ENCODE measurements at places on chromosomes 1 and 21.

DNA sequence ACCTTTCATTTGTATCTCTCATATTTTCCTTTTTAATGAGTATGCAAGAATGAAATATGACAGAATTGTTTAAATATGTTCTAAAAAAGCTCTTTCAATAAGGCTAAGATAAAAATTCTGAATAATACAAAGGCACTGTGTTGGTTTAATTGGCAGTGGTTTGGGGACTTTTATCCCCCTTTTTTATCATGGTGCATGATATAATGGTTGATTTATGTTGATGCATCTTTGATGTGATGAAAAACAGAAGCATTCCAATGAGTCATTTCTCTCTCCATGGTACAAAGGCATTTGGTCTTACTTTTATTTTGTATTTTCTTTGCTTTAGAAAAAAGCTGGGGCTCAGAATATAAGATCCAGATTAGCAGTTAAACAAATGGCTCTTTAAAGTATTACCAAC, 127.2 kb upstream of the GREM2 start:
- DNase-seq: no peak

DNA sequence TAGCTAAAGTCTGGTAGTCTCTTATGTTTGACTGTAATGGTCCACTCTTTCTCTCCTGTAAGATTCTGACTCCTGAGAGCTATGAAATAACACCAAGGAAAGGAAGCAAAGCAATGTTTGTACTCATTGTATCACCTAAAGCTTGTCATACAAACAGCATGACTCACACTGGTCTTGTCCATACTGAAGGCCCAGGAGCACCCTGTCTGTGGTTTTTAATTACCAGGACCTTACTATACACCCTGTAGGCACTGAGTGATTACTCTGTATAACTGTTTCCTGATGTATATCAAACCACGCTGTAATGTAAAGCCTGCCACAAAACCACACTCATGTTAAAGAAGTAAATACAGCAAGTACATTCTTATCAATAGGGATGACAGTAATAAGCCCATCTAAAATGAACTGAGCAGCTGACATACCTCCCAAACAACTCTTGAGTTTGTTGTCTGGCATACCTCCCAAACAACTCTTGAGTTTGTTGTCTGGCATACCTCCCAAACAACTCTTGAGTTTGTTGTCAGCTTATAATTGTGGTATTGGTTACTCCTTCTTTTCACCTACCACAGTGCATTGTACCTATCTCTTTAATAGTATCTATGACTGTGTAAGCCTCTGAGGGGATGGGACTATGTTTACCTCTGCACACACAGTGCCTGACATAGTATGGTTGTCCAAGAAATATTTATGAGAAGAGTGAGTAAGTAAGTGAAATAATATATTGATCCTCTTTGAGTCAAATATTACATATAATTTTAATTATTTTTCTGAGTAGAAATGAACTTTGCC, 11.6 kb upstream of the TNFSF18 start:
- DNase-seq: no peak

DNA sequence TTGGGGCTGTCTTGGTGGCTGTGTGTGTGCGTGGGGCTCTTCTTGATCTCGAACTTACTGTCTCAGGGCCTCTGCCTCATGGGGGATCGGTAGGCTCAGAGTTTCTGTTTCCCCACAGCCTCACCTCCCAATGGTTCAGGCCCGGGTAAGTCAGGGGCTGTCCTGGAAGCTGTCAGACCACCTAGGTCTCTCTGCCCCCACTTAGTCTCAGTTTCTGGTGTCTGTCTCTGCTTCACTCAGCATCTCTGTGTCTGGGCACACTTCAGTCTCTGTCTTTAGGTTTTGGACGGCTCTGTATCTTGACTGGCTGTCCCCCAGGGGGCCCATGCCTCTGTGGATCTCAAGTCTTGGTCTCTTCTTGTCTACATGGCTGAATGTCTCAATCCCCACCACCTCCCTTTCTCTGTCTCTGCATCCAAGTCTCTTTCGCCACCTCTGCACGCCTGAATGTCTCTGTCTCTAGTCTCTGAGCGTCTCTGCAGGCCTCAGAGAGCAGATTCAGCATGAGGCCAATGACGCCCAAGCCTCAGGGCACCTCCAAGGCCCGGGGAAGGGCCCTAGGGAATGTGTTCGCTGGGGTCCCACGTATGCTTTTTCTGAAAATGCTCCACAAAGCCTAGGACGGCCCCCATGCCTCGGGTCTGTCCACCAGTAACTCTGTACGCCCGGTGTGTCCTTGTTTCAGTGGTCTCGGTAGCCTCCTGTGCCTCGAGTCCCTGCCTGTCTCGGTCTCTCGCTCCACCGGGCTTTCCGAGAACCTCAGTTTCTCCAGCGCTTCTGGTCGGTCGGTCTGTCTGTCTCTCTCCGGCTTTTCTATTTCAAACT, 818 bp downstream of the FHL3 start:
- no peak for DNase-seq

GRCh38 chr1:66552829-66553228, 18.9 kb downstream of the SGIP1 start:
- DNase-seq: no peak

All from C1 segment of cervical spinal cord (tissue), 14 donors.